ENCODE measurements at places on chromosomes 1 and 21. TPM values are rescaled to one million over a fixed set of nuclear protein-coding genes. Genes with fewer than 3 reads are reported as not detected.

LRRC41 gene
- 36.2 TPM for total RNA-seq

MSH4 gene
- 0.35 TPM for total RNA-seq

GNAI3 gene
- 13.8 TPM for total RNA-seq

CELA3B gene
- total RNA-seq, result not detected

SYT14 gene
- total RNA-seq, result 0.47 TPM

MOB3C gene
- 9.6 TPM for total RNA-seq

FMN2 gene
- total RNA-seq, result 29.3 TPM

MCOLN2 gene
- total RNA-seq, result under 0.01 TPM

IL22RA1 gene
- not detected for total RNA-seq

RER1 gene
- 128 TPM for total RNA-seq

GRIK1 gene
- total RNA-seq, result not detected

ACTA1 gene
- total RNA-seq, result not detected

S100A1 gene
- 0.23 TPM for total RNA-seq

B3GALT2 gene
- not detected for total RNA-seq

AMY1B gene
- total RNA-seq, result not detected

RGS16 gene
- 0.30 TPM for total RNA-seq

PEAR1 gene
- 1.8 TPM for total RNA-seq

CACNA1E gene
- not detected for total RNA-seq

MLLT11 gene
- 0.59 TPM for total RNA-seq

KRTAP10-9 gene
- total RNA-seq, result not detected

MEGF6 gene
- total RNA-seq, result 248 TPM

OR2AK2 gene
- not detected for total RNA-seq

RHBG gene
- total RNA-seq, result not detected

PPM1J gene
- total RNA-seq, result 0.82 TPM

GBP5 gene
- 0.08 TPM for total RNA-seq

SLC19A1 gene
- 4.1 TPM for total RNA-seq

PKP1 gene
- total RNA-seq, result not detected

KCNT2 gene
- 2.9 TPM for total RNA-seq

CENPS gene
- 7.5 TPM for total RNA-seq

TNFSF4 gene
- 17.2 TPM for total RNA-seq

BRDT gene
- total RNA-seq, result not detected

PTGER3 gene
- 6.7 TPM for total RNA-seq

TMCO4 gene
- total RNA-seq, result 8.9 TPM

COP1 gene
- 39.2 TPM for total RNA-seq

DMRTA2 gene
- total RNA-seq, result 0.08 TPM

RIPPLY3 gene
- not detected for total RNA-seq

SMAP2 gene
- total RNA-seq, result 8.6 TPM

MTX1 gene
- 30.1 TPM for total RNA-seq

LCE1C gene
- not detected for total RNA-seq

MTF1 gene
- total RNA-seq, result 2.0 TPM

Data from smooth muscle cell of the coronary artery (primary cell).